ENCODE measurements at places on chromosomes 6 and 20.
A peak's percentile ranks its signal among the peaks of the same experiment; 100 is the strongest.

DNA sequence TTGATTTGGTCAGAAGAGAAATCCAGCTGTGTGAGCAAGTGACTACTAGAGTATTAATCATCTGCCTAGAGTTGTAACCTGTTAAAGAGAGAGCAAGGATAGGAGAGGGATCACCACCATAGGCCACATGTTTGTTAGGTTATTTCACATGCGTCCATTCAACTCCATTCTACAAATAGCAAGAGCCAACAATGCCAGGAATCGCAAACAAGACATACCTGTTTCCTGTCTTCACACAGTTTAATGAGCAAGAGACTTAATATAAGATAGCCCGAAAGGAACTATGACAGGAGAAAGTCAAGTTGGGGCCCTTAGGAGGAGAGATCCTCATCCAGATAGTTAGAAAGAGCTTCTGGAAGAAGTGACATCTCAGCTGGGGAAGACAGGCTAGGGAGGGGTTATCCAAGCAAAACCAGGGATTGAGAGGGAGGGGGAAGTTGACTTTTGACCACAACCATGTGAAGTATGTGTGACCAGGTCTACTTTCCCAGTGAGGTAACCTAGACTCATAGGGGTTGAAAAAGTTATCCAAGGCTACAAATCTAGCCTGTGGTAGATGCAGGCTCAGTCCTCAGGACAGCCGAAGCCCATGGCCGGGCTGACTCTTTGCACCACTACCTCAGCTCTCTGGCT lies 147.4 kb downstream of the ALDH8A1 start:
- DNase-seq = no peak

DNA sequence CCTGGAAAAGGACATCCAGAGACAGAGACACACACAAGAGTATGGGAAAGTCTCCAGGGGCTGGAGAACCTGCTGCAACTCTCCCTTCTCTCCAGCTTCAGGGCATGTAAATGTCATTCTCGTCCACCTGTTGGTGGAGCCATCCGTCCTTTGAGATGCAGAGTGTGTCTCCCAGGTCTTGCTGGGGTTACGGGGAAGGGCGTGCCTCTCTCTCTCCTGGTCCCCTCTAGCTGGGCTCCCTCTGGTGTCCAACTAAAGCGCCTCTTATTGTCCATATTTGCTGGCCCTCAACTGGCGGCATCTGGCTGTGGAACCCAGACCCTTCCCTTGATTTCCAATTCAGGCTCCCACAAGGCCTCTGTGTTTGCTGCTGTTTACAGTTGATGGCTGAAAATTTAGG lies 244.1 kb downstream of the BMP7 start:
- DNase-seq = no peak

- DNase-seq = no peak
These were observed 435.6 kb upstream of the RUNX2 start for GRCh38 chr6:44892579-44892978.

- DNase-seq = no peak
These were observed 15.3 kb upstream of the SRSF6 start for GRCh38 chr20:43442282-43442880.

DNA sequence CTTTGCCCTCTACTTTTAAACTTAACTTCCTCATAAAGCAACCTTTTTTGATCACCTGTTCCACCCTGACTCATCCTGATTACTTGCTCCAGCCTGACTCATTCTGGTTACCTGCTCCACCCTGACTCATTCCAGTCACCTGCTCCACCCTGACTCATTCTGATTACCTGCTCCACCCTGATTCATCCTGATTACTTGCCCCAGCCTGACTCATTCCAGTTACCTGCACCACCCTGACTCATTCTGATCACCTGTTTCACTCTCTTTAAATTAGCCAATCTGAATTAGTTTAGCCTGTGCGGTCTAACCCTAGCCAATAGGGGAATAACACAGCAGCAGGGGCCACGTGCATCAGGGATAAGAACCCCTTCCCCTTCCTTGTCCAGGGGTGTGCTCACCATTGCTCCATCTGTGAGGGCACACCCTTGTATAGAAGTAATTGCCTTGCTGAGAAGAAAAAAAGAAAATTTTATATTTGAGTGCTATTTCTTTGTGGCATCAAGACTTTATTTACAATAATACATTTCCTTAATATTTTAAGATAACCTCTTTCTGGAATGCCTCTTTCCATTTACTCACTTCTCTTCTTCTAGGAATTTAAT lies 17.9 kb downstream of the HLA-G start:
- DNase-seq = peak; percentile 26

- DNase-seq = no peak
These were observed 315.7 kb upstream of the NT5E start for GRCh38 chr6:85134172-85134571.

All from CD4-positive, alpha-beta T cell (primary cell).